ENCODE measurements at places on chromosomes 5 and 9. TPM values are rescaled to one million over a fixed set of nuclear protein-coding genes. Genes with fewer than 3 reads are reported as not detected.
A peak's percentile ranks its signal among the peaks of the same experiment; 100 is the strongest.

DNA sequence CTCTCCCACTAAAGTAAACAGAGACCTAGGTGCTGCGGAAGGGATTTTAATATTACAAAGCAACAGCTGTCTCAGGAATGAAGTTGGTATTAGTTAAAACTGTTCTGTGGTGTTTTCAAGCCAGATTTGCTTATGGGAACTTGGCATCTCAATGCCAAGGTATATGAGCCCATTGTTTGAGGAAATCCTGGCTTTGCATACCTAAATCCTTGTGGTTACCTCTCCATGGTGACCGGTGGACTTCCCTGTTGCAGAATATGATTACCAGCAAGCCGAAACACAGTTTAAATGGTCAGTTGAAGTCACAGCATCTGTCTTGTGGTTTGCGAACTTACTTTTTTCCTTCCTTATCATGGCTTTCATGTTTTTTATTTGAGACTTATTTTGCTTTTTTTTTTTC, 62.3 kb upstream of the TXNDC8 start:
- no peak for DNase-seq
- no peak overlapping the region for H3K27ac ChIP-seq
- H3K36me3 ChIP-seq, result no peaks in the 10 kb centered on the region
- H3K4me1 ChIP-seq, result no peaks in the 10 kb centered on the region

DNA sequence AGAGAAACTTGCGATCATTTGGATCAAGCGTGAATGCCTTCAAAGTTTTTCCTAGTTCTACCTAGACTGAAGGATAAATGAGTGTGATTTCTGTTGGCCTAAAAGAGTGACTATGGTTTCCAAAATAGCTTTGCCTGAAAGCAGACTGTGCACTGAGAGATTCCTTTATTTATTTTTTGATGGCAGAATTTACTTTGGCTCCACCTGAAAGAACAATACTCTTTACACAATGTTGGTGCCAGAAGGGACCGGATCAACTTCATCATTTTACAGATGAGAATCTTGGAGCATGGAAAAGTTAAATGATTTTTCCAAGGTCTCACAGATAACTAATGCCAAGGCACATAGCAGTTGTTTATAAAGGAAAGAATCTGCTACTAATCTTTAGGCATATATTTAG, 199.6 kb downstream of the KCTD16 start:
- no peak overlapping the region for H3K27ac ChIP-seq
- H3K36me3 ChIP-seq, result no peaks in the 10 kb centered on the region
- DNase-seq, result no peak
- H3K27me3 ChIP-seq, result no peaks in the 10 kb centered on the region

- peak within 1 kb of the TSS; percentile 85 for H3K4me3 ChIP-seq
- peaks cover 49% of the 10 kb centered on the region for H3K4me1 ChIP-seq
- H3K27me3 ChIP-seq, result no peaks in the 10 kb centered on the region
- peak; percentile 95 for DNase-seq
- no peaks in the 10 kb centered on the region for H3K36me3 ChIP-seq
Measured at GRCh38 chr9:89497978-89498851, at the start of gene SEMA4D. Gene SEMA4D, minus strand, starts transcription at chr9:89498113. Its CDS starts 92,657 bp downstream, at chr9:89405456.

DNA sequence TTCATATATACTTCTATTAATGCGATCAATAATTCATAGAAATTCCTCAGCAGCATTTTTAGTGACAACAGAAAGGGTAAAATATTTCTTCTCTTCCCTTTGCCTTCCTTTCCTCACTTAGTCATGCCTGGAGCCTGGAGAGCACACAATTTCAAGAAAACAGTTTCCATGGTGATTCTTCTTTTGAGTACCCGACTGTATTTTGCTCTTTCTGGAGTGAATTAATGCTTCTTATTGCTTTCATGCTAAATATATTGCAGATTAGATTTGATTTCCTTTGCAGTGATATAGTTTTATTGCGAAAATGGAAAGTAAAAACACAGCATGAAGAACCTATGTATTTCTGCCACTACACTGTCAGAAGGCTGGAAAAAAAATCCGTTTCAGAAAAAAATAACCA, 153.5 kb downstream of the PPP2R2B start:
- peaks cover 8% of the 10 kb centered on the region for H3K4me1 ChIP-seq
- H3K36me3 ChIP-seq, result peaks cover 10% of the 10 kb centered on the region
- DNase-seq, result no peak
- no peak overlapping the region for H3K27ac ChIP-seq
- H3K27me3 ChIP-seq, result no peaks in the 10 kb centered on the region

- H3K27me3 ChIP-seq, result no peaks in the 10 kb centered on the region
- no peak for DNase-seq
- H3K36me3 ChIP-seq, result no peaks in the 10 kb centered on the region
- H3K4me1 ChIP-seq, result peaks cover 52% of the 10 kb centered on the region
Measured at GRCh38 chr5:119347574-119347973, 8.2 kb upstream of the TNFAIP8 start.

Gene MARCHF3
- 12.7 TPM for total RNA-seq

Gene LPAR1
- total RNA-seq, result 3.8 TPM

GRCh38 chr5:166991601-166992000, 1299.8 kb upstream of the WWC1 start:
- no peak overlapping the region for H3K4me3 ChIP-seq
- no peaks in the 10 kb centered on the region for H3K36me3 ChIP-seq
- no peak for DNase-seq
- H3K27ac ChIP-seq, result no peak overlapping the region
- peaks cover 29% of the 10 kb centered on the region for H3K4me1 ChIP-seq

Gene QRFP
- total RNA-seq, result not detected

GRCh38 chr5:61139094-61139873, 23.0 kb downstream of the SMIM15 start:
- no peaks in the 10 kb centered on the region for H3K4me1 ChIP-seq
- DNase-seq, result peak; percentile 47
- no peaks in the 10 kb centered on the region for H3K36me3 ChIP-seq
- H3K27ac ChIP-seq, result no peak overlapping the region
- no peak overlapping the region for H3K4me3 ChIP-seq

Gene NSD1
- total RNA-seq, result 106 TPM

DNA sequence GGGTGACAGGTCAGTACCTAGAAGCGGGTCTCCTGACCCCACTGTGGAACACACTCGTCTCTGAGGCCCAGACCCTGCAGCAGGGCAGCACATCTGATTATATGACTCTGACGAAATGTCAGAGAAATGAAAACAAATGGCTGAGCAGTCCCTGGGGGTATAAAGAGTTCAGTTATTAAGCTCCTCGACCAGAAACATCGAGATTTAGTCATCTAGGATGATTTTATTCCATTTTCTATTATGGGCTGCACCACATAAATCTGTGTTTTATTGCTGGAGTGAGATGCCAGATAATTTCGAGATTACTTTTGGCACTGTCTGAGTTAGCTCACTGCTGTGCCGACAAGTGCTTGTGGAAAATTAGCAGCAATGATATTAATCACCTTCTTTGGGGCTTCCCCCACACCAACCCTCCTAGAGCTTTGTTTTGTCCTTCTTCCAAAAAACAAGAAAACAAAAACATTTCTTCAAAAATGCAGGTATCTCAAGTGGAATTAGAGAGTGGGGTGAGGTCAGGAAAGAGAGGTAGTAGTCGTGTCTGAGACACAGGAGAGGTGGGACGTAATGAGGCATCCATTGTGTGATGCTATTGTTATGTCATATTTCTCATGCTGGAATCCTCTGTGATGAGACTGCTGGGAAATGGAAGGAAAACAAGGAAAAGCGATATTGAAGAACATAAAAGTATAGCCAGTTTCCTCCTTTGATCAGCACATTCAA, 495.5 kb downstream of the DMAC1 start:
- no peaks in the 10 kb centered on the region for H3K4me1 ChIP-seq
- DNase-seq, result no peak
- H3K27ac ChIP-seq, result no peak overlapping the region
- H3K36me3 ChIP-seq, result no peaks in the 10 kb centered on the region
- no peaks in the 10 kb centered on the region for H3K27me3 ChIP-seq

DNA sequence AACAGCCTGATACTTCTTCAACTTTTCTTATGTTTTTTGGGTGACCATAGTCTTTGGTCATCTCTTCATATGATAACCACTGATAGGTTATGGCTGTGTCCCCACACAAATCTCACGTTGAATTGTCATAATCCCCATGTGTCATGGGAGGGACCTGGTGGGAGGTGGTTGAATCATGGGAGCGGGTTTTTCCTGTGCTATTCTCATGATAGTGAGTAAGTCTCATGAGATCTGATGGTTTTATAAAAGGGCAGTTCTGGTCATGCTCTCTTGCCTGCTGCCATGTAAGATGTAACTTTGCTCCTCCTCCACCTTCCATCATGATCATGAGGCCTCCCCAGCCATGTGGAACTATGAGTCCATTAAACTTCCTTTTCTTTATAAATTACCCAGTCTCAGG, 8.7 kb downstream of the RHOBTB3 start:
- no peak overlapping the region for H3K27ac ChIP-seq
- no peaks in the 10 kb centered on the region for H3K4me1 ChIP-seq
- H3K36me3 ChIP-seq, result no peaks in the 10 kb centered on the region
- H3K4me3 ChIP-seq, result no peak overlapping the region
- H3K27me3 ChIP-seq, result peaks cover 8% of the 10 kb centered on the region
- DNase-seq, result no peak

DNA sequence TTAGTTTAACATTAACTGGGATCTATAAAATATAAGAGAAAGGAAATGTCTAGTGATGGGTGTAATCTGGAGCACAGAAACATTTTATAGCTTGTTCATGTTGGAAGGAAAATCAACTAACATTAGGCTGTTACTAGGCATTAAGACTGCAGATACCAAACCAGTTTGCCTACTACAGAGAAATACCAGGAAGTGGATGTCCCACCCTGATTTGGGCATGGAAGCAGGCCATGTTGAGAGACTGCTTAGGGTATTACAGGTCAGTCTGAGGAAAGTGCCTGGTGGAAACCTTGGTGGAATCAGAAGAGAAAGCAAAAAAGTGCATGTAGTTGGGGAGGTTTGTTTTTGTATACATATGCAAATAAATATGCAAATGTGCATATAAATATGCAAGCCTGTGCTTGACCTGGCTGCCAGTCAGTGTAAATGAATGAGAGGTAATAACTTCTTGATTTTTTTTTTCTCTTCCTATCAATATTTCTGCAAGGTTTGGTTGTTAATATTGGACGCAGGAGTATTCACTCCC, 9.6 kb upstream of the CCDC112 start:
- no peaks in the 10 kb centered on the region for H3K36me3 ChIP-seq
- peak; percentile 11 for DNase-seq
- H3K27me3 ChIP-seq, result no peaks in the 10 kb centered on the region
- no peak overlapping the region for H3K4me3 ChIP-seq
- H3K27ac ChIP-seq, result no peak overlapping the region

Gene PCA3
- total RNA-seq, result not detected

DNA sequence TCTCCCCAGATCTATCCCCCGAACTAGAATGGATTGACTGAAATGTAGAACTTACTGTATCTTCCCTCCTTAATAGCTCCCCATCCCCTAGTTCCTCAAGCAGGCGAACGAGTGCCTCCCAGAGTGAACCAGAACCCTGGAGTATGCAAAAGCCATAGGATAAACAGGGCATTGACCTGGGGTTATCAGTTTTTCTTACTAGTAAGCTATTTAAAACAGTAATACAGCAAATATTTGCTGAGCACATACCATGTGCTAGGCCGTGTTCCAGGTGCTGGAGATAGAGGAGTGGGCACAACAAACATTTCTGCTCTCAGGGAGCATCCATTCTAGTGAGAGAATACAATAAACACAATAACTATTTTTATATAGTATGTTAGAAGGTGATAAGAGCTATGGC, 1.8 kb downstream of the SKP2 start:
- H3K27me3 ChIP-seq, result no peaks in the 10 kb centered on the region
- H3K27ac ChIP-seq, result no peak overlapping the region
- no peak for DNase-seq

Gene CERCAM
- 7.9 TPM for total RNA-seq

DNA sequence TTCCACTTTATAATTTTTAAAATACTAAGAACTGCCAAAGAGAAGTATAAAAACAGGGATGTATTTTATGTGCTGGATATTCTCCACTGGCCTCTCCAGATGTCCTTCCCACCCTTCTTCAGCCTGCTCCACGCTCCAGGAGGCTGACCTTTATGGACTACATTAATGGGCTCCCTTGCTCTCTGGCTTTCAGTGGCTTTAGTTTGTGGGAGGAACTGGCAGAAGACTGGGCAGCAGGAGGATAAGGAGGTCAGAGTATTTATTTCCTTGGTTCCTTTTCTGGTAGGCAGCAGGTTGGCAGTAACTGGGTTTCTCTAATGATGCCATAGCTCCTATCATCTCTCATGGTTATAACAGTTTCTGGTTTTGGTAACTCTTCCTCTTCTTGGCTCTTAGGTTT, 133.9 kb downstream of the PAM start:
- no peaks in the 10 kb centered on the region for H3K4me1 ChIP-seq
- DNase-seq, result no peak
- H3K27ac ChIP-seq, result no peak overlapping the region

Gene LTC4S
- total RNA-seq, result 10.1 TPM

DNA sequence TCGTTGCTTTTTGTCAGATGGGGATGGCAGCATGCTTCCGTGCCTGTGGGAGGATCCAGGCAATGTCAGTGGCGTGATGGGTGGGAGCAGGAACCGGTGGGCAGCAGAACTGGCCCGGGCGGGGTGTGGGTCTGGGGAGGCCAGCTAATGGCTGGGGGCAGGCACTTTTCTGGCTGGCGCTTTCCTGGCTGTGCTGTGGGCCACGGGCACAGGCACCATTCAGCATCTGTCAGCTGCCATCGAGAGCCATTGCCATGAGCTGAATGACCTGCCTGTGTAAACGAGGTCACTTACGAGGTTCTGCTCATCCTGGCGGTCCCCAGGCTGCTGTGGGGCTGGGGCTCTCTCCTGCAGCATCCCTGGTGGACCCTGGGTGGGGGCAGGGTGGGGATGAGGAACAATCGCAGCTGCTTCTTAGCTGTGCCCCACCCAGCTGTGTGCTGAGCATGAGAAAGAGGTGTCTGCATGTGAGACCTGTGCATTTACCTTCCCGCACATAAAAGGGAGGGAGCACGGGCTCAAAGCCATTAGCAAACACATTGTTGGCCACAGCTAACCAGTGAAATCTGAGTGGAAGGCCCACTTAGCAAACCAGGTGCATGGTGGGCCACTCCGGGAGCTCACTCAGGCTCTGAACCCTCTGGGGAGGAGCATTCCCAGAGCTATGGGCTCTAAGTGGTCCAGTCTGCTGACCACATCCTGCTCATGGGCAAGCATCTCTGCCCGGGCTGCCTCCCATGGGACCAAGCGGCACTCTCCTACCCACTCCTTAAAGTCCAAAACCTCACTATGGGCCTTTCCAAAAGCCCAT, 41.3 kb upstream of the OLFM1 start:
- no peak overlapping the region for H3K27ac ChIP-seq
- DNase-seq, result no peak
- H3K36me3 ChIP-seq, result no peaks in the 10 kb centered on the region
- H3K27me3 ChIP-seq, result no peaks in the 10 kb centered on the region
- no peak overlapping the region for H3K4me3 ChIP-seq

Gene KIF12
- 4.3 TPM for total RNA-seq

DNA sequence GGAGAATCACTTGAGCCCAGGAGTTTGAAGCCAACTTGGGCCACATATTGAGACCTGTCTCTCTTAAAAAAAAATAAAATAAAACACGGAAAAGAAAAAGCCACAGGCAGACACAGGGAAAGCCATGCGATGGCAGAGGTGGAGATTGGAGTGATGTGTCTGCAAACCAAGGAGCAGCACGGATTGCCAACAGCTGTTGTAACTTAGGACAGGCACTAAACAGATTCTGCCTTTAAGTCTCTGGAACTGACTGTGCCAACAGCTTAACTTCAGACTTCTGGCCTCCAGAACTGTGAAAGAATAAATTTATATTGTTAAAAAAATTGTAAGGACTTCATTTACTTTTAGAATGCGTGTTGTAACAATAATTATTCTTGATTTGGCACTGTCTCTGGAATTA, 318.5 kb upstream of the CHD1 start:
- no peak overlapping the region for H3K4me3 ChIP-seq
- no peaks in the 10 kb centered on the region for H3K36me3 ChIP-seq

Gene SPAAR
- total RNA-seq, result not detected
